ENCODE measurements at places on chromosomes 3 and 15.
A peak's percentile ranks its signal among the peaks of the same experiment; 100 is the strongest.

GRCh38 chr15:88985547-88986393 is 72.6 kb upstream of the MFGE8 start:
- no peak for DNase-seq

- no peak for DNase-seq
These were observed 25.3 kb downstream of the RBPMS2 start for GRCh38 chr15:64749999-64750657.

GRCh38 chr3:24264011-24264410 is 230.6 kb downstream of the THRB start:
- no peak for DNase-seq

DNA sequence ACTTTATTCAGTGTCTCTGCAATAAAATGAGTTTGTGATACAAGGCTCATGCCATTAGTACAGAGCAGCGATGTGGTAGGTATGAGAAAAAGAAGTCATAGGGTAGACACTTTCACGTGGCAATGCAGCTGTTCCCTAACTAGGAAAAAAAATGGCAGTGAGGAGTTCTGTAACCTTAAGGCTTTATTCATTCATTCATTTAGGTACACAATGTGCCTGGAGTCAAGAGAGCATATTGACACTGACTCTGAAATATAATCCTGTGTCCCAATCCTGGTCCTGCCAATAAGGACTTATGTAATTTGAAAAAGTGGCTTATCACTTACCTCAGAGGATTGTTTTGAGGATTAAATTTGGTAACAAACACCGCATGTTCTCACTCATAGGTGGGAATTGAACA is 173.0 kb upstream of the AZI2 start:
- DNase-seq = no peak

DNA sequence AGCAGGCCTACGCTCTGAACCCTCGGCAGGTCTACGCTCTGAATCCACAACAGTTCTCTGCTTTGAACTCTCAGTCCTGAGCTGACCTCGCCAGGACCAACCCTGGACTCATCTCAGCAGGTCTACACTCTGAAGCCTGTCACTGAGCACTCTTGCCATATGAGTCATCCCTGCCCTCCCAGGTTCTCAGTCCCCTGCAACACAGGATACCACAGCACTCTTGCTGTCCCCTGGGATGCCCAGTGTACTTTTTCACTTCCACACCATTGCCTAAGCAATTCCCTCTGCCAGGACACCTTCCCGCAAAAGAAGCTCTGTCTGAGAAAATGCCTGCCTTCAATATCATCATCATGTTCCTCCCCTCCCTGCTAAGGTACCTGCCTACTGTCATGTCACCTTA is 42.0 kb downstream of the NUP210 start:
- DNase-seq = no peak

GRCh38 chr15:56322444-56322843 is 42.8 kb upstream of the TEX9 start:
- DNase-seq = no peak

DNA sequence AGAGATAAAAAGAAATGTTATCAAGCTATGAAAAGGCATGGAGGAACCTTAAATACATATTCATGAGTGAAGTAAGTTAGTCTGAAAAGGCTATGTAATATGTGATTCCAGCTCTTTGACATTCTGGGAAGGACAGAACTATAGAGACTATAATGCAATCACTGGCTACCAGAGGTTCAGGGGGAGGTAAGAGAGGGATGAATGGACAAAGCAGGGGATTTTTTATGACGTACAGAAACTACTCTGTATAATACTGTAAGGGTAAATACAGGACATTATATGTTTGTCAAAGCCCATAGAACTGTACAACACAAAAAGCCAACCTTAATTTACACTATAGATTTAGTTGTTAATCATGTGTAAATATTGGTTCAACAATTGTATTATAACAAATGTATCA is 46.1 kb downstream of the MCTP2 start:
- DNase-seq = no peak

DNA sequence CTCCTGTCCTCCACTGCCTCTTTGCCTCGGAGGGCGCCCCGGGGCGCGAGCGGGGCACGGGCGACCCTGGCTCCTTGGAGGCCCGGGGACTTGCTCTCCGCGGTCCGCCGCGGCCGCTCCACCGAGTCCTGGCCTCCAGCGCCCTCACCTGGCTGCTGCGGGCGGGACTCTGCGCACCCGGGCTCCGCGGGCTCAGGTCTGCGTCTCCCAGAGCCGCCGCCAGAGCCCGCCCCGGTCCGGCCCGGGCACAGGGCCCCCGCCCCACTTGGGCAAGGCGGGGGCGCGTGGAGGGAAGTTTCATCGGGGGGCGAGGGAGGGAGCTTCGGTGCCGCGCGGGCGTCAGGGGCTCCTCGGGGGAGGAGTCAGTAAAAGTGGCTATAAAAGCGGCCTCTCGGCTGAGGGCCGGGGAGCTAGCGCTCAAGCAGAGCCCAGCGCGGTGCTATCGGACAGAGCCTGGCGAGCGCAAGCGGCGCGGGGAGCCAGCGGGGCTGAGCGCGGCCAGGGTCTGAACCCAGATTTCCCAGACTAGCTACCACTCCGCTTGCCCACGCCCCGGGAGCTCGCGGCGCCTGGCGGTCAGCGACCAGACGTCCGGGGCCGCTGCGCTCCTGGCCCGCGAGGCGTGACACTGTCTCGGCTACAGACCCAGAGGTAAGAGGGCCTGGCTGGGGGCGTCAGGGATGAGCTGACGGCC is at the start of gene CEMIP:
CEMIP (plus strand) TSS at position 407 of the 694 bp plus-strand sequence. CDS start 94,510 bp downstream, outside the sequence.
- DNase-seq = peak; percentile 44
